ENCODE measurements at places on chromosomes 6 and 20.

- no peak for DNase-seq
Measured at GRCh38 chr6:164996838-164997237, 312.6 kb downstream of the C6orf118 start.

- DNase-seq = no peak
Measured at GRCh38 chr6:22279427-22279826, 17.4 kb downstream of the PRL start.

- no peak for DNase-seq
Measured at GRCh38 chr6:21752054-21752811, 158.7 kb downstream of the SOX4 start.

DNA sequence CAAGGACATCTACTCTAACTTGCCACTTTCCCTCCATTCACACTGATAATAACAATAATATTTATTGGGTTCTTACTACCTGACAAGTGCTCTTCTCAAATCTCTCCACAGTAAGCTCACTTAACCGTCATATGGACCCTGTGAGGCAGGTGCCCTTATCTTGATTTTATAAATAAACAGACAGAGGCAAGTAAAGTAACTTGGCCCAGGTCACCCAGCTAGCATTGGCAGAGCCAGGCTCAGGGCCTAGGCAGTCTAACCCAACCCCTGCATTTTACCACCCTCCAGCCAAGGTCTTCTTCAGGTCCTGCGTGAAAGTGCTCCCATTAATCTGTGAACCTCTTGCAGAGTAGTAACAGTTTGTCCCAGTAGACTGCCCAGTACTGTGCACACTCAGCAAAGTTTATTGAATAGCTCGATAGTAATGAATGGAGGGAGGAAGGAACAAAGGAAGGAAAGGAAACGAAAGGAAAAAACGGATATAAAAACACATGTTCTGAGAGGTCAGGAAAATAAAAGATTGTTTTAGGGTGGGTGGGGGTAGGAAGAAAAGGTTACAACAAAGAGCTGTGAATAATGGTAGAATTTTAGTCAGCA is 17.0 kb upstream of the STX11 start:
- DNase-seq = no peak

DNA sequence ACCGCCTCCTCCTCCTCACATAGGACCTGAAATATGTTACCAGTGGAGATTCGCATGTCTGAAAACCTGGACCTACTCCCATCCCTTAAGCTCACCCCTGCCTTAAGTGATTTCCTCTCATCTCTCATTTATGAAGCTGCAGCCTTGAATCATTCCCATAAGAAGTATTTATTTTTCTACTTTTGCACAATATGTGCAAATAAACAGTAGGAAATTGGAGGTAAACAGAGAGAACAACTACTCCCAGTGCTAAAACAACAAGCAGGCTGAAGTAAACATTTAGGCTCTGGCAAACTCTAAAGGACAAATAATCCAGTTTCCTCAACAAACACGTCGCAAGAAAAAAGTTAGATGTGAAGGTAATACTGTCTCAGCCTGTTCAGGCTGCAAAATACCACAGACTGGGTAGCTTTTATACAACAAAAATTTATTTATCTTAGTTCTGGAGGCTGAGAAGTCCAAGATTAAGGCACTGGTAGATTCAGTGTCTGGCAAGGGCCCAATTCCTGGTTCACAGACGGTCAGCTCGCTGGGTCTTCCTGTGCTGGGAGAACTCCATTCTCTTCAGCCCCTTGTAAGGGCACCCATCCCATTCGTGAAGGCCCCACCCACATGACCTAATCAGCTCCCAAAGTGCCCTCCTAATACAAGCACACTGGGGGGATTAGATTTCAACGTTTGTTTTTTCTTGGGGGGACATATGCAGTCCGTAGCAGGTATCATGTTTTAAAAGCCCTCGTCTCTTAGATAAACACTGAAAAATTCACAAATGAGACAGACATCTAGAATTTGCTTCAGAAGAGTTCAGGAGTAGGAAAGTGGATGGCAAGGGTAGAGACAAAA is 15.6 kb downstream of the SPATA2 start:
- DNase-seq = no peak

DNA sequence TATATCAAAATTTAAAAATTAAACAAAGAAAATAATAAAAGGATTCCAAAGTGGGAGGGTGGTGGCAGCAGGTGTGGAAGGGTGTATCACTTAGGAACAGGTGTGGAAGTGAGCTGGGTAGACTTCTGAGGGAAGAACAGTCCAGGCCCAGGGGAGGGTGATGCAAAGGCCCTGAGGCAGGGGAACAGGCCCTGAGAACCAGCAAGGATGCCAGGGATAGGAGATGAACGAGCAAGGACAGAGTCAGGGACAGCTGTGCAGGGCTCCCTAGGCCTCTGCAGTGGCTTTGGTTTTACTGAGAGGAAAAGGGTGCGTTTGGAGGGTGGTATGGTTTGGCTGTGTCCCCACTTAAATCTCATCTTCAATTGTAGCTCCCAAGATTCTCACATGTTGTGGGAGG is 9.4 kb upstream of the RAET1E start:
- no peak for DNase-seq

Measured in stimulated activated CD4-positive, alpha-beta T cell treated with anti-CD3 and anti-CD28 coated beads, Interleukin-1b, Interleukin-23, amount 100 ng/mL, for 48 hours (primary cell).